ENCODE measurements at places on chromosomes 7 and 10. TPM values are rescaled to one million over a fixed set of nuclear protein-coding genes. Genes with fewer than 3 reads are reported as not detected.

DNA sequence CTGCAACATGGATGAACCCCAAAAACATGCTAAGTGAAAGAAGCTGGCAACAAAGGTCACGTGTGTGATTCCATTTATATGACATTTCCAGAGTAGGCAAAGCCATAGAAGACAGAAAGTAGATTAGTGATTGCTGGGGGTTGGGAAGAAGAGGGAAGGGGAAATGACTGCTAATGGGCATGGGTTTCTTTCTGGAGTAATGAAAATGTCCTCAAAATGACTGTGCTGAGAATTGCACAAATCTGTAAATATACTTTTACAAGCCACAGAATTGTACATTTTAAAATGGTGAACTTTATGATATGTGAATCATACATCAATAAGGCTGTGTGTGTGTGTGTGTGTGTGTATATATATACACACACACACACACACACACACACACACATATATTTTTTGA, 15.8 kb downstream of the MMS19 start:
- DNase-seq = no peak

GRCh38 chr10:93028883-93029282, 31.7 kb upstream of the CYP26C1 start:
- DNase-seq = no peak

- DNase-seq = no peak
These were observed 42.2 kb upstream of the SEMA3E start for GRCh38 chr7:83691095-83691494.

DNA sequence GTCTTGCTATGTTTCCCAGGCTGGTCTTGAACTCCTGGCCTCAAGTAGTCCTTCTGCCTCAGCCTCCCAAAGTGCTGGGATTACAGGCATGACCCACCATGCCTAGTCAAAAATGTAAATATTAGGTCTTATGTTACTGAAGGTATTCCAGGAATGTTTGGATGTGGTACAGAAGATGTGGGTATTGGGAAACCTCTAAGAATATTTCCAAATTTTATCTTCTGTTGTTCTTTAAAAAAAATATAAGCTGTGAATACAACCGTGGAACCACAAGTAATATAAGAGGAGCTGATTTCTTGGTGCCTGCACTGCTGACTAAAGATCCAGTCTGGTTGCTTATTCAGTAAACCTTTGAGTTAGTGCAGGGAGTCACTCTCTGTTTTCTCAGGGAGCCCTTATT, 178.3 kb downstream of the AUTS2 start:
- DNase-seq = no peak

- DNase-seq = no peak
These were observed 2.6 kb upstream of the PIK3CG start for GRCh38 chr7:106862317-106863089.

- DNase-seq = no peak
These were observed 103.9 kb downstream of the SLC37A3 start for GRCh38 chr7:140294454-140294853.

GRCh38 chr10:87683356-87683755, 23.7 kb downstream of the PAPSS2 start:
- DNase-seq = no peak

GRCh38 chr7:103888603-103889153, 100.8 kb downstream of the RELN start:
- DNase-seq = no peak

DNA sequence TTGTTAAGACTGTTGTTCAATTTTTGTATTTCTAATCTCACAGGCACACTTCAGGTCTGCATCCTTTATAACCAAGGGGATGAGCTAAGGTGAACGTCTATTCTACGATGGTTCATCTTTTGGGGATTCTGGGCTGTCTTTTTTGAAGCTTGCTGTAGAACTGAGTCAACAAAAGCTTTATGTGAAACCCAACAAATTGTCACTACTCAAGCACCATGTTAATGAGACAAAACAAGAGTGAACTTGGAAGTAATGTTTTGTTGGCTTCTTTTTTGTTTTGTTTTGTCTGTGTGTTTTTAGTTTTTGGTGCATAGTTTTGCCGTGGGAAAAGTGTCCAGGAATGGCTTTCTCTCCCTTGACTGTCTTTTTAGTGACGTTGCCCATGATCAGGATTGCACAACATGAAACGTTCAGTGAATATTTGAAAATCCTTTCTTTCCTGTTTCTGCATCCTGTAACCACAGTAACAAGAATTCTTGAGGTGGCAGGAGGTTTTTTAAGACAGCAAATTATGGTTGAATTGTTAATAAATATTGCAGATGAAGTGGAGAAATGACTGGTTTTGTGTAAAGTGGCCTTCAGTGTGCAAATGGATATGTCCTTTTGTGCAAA, 65.6 kb downstream of the WIPF3 start:
- no peak for DNase-seq

GRCh38 chr10:44325157-44325556, 59.7 kb downstream of the CXCL12 start:
- peak; percentile 85 for DNase-seq

GRCh38 chr10:12945690-12946359, 55.7 kb downstream of the CCDC3 start:
- no peak for DNase-seq

DNA sequence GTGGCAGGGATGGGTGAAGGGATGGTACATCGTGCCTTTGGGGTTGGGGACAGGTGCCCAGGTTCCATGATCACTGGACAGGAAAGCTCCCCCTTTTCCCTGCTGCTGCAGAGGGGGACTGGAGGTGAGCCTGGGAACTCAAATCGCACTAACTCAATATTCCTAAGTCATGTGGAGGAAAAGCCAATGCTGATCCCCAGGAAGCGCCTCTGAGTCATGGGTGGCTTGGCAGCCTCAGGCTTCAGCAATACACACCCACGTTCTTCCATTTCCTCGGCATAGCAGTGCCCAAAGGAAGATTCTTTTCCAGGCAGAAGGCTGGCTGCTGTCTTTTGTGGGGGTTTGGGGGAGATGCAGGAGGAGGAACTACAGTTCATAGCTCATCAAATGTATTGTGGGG, 165.8 kb downstream of the CCDC3 start:
- DNase-seq = no peak

- no peak for DNase-seq
These were observed 418.1 kb downstream of the ZNF716 start for GRCh38 chr7:57867884-57868701.

DNA sequence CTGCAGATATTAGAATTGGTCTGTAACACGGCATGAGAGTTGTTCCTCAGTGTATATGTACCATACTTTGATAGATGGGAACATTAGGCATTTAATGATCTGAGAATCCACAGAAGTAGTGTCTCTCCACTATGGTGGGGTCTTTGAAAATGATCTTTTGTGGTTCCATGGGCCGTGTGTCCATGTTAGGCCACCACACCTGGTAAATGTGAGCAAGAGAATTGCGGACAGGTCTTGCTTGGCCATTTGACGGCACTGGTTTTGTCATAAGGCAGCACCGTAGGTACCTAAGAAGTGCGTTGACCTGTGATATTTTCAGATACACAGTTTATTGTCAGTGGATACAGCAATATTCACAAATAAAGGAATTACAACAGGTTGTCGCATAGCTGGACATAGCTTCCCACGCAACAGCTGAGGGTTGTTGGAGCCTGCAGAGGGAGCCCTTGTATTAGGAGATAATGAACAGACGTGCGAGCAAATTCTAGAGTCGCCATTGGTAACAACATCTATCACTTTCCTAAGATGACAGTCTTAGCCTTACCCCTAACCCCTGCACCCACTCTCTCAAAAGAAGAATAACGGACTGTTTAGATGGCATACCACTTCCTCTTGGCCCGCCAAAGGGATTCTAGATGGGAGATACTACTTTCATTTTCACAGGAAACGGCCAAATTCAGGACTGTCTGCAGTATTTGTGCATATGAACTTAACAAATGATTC, 111.4 kb downstream of the COL28A1 start:
- peak; percentile 56 for DNase-seq

GRCh38 chr10:86652361-86653202, 1.8 kb upstream of the OPN4 start:
- no peak for DNase-seq

GRCh38 chr10:126736727-126737126, 66.2 kb upstream of the C10orf90 start:
- no peak for DNase-seq

DNA sequence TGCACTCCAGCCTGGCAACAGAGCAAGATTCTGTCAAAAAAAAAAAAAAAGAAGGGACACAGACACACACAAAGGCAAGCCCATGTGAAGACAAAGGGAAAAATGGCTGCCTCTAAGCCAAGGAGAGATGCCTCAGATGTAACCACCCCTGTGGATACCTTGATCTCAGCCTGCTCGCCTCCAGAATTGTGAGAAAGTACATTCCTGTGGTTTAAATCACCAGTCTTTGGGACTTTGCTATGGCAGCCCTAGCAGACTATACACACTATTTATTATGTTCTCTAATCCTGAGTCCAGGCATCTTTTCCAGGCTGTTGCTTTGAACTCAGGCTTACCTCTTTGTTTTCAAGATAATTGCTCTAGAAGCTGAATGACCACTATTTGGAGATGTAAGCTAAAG, 494.3 kb downstream of the GALNT17 start:
- DNase-seq = no peak

- DNase-seq = no peak
These were observed 51.2 kb downstream of the SP8 start for GRCh38 chr7:20735346-20736065.

DNA sequence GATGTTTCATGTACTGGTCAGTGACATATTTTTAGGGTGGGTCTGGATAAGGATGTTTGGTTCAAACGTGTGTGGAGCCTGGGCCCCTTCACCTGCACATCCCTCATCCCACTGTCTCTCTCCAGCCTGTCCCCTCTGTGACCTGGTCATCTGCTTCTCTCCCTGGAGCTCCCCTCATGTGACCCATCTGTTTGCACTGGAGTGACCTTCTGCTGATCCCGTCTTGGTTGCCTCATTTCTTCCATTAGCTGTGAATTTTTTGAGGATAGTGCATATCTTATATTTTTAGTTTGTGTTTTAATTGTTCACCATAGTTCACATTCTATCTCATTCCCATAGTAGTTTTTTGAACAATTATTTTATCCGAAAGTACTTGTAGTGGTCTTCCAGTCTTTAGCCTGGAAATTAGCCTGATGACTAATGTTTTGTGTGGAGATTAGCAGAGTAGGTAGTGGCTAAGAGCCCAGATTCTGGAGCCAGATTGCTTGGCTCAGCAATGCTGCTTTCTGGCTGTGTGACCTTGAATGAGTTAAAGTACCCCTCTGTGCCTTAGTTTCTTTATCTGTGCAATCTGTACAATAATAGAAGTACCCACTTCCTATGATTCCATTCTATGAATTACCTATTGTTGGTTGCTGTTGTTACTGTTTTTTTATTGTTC, 224.5 kb downstream of the LRMDA start:
- DNase-seq = no peak

- no peak for DNase-seq
These were observed 219.2 kb upstream of the ZNF32 start for GRCh38 chr10:43867667-43868565.

- no peak for DNase-seq
These were observed 12.3 kb downstream of the OGDH start for GRCh38 chr7:44618753-44619152.

GRCh38 chr7:112143136-112143535, 63.1 kb downstream of the DOCK4 start:
- no peak for DNase-seq

The GPR85 gene
- 0.69 TPM for total RNA-seq

The MYOF gene
- 99.3 TPM for total RNA-seq

The ST7 gene
- 22.1 TPM for total RNA-seq

The SPDYE8 gene
- not detected for total RNA-seq

The ADCYAP1R1 gene
- total RNA-seq = 7.2 TPM

The ITPRID1 gene
- total RNA-seq = 0.43 TPM

The CALCR gene
- 0.17 TPM for total RNA-seq

The CDC14C gene
- total RNA-seq = not detected

The NUDT13 gene
- total RNA-seq = 2.7 TPM

The NEURL1 gene
- 4.9 TPM for total RNA-seq

The VAX1 gene
- not detected for total RNA-seq

The ABCB4 gene
- total RNA-seq = 2.0 TPM

Measured in mucosa of gallbladder (tissue), 1 donor.